ENCODE measurements at places on chromosomes 1 and 21.

DNA sequence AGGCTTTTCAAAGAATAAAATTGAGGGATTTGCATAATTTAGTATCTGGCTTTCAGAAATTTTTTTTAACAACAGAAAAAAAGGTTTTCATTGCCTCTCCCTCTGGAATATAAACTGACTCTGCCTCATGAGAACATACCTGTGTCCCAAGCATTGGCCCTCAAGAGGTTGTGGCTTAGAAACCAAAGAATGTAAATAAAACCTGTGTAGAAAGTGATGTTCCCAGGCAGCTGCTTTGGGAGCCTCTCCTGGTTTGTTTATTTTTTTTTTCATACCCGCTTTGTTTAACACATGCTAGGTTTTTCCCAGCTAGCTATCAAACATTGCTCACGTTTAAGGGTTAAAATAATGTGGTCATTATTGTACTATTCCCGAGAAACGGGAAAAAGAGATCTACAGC lies 40.5 kb upstream of the IFNAR2 start:
- DNase-seq = no peak

DNA sequence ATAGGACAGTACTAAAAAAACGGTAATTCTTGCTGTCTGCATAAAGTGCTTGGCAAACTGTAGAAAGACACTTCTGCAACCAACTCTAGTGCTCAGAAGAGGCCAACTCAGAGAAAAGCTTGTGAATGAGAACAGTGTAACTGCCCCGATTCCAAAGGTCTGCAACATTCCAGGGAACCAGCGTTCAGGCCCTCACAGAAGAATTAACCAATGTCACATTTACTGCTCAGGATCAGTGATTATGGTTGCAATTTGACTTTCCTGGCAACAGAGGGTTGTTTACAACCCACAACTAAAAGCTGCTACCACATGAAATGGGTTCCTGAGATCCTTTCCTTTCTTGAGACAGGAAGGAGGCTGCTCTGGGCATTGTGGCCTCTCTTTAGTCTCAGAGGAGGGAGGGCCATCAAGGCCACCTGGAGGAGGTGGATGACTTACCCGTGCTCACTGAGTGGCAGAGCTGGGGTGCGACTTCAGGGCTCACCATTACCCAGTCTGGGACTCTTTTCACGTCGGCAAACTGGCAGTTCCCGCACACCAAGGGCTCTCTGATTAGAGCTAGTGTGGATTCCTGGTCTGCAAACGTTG lies 15.3 kb downstream of the SRSF4 start:
- no peak for DNase-seq

DNA sequence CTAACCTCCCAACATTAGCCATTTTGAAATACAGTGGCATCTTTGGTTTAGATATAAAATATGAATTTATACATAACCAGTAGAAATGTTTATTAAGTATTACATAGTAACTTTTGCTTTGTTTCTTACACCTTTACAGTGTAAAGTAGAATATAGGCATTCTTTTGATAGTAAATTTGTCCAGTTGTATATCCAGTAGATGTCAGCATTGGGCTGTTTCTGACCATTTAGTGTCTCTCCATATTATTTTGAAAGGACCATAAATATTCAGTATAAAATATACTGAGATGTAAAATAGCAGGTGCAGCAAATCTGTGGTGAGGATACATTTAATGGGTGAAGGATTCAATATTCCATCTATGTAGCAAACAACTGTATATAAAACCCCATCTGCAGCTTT lies 115.8 kb upstream of the ZRANB2 start:
- DNase-seq = no peak

GRCh38 chr1:93687542-93687941 lies 5.9 kb upstream of the BCAR3 start:
- DNase-seq = no peak

DNA sequence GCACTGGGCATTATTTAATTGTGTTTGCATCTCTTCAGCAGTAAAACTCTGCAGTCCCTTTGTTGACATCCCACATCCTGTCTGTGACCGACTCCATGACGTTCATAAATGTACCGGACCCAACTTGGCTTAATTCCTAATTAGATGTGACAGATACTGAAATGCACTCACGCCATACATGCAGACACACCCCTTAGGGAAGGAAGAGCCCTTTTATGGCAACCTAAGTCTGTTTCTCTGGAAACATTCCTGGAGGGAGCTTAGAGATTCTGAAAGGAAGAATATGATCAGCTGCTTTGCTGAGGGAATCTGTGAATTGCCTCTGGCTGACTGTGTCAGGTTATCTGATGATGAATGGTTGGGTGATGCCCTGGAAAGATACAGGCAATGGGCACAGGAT lies 33.4 kb downstream of the ADAMTS5 start:
- DNase-seq = no peak

DNA sequence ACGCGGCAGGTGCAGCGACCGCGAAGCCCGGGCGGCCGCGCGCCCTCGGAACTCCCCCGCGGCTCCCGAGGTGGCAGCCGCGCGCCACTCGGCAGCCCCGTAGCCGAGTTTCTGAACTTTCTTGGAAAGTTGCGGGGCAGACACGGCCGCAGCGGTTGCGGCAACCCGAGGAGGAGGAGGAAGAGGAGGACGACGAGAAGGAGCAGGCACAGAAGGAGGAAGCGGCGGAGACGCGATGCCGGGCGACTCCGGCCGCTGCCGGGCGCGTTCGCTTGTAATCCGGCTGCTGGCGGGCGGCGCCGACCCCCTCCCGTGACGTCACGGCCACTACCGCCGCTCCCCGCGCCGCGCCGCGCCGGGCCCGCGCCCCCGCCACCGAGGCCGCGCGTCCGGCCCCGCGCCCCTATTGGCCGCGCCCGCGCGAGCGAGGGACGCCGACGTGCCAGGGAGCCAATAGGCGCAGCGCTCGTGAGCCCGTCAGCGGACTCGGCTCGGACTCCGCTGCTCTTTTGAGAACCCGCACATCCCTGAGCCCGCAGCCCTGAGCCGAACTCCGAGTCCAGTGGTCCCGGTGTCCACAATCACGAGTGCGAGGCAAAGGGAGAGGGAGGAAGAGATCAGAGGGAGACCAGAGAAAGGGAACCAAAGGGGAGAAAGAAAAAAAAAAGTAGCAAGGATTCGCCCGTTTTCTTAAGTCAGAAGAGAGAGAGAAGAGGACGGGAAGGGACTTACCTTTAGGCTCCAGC lies 736 bp upstream of the BARHL2 start:
- no peak for DNase-seq

Data from hippocampal formation (tissue), 2 donors.